ENCODE measurements at places on chromosomes 7 and 10.

GRCh38 chr7:155846936-155847335 is 34.7 kb upstream of the SHH start:
- DNase-seq, result no peak

DNA sequence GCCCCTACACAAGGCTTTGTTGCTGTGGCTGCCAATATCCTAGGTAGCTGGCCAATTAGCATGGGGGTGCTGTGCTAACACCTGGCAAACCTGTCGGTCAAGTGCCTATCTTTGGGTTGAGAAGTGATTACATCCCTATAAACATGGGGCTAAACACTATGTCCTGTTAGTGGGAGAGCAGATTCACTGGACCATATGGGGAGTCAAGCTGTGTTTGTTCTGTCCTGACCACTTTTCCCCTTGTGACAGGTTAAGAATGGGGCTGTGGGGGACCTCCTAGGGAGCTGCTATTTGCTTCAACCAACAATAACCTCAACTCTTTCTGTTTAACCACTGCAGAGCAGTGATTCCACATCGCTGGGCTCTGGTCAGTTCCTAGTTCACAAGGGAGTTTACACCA is 151.5 kb upstream of the AOAH start:
- DNase-seq, result no peak

- no peak for DNase-seq
Measured at GRCh38 chr10:101835362-101835761, 8.2 kb downstream of the KCNIP2 start.

- no peak for DNase-seq
Measured at GRCh38 chr10:25820472-25820871, 113.6 kb upstream of the MYO3A start.

DNA sequence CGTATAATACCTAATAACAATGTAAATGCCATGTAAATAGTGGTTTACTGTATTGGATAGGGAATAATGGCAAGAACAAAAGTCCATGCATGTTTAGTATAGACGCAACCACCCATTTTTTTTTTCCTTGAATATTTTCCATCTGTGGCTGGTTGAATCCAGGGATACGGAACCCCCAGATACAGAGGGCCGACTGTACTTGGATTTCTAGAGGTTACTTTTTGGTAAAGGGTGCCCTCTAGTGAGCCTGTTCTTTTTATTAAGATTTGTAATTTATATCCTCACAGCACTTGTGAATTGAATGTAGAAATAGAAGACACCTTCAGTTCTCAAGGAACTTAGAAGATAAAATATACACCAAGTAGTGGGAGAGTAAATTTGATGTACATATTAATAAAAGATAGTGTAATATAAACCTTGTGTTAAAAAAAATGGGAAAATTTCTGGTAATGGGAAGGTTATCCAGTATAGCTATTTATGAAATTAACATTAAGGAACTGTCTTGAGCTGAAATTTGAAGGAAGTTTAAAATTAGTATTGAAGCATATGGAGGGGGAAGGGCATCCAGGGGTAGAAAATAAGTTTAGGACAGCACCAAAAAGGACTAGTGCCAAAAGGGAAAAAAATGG is 32.0 kb downstream of the EXOC6 start:
- DNase-seq, result no peak

DNA sequence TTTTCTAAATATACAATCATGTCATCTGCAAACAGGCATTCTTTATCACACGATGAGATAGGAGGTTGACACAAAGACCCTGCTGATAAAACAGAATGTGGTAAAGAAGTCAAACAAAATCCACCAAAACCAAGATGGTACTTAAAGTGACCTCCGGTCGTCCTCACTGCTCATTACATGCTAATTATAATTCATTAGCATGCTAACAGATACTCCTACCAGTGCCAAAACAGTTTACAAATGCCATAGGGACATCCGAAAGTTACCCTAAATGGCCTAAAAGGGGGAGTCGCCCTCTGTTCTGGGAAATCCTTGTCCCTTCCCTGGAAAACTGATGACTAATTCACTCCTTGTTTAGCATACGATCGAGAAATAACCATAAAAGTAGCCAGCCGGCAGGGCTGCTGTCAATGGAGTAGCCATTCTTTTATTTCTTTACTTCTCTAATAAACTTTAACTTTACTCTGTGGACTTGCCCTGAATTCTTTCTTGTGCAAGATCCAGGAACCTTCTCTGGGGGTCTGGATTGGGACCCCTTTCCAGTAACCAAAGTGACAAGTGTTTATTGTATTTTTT is 126.6 kb downstream of the CCDC71L start:
- DNase-seq, result no peak

DNA sequence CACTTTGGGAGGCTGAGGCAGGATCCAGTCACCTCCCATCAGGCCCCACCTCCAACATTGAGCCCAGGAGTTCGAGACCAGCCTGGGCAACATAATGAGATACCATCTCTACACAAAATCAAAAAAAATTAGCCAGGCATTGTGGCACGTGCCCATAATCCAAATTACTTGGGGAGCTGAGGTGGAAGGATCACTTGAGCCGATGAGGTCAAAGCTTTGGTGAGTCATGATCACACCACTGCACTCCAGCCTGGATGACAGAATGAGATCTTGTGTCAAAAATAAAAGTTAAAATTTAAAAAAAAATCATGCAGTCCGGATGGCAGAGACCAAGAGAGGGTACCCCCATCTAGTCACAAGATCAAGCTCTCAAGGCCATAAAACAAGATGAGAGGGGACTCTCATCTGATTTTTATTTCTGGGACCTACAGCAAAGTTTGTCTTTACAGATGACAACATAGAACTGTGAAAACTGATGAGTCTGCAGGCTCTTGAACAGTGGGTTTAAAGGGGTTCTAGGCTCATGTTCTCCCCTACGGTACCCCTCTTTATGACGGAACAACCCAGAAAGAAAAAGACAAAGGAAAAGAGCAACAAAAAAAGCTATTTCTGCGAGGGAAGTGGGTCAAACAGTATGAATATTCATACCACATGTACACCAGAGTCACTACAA is 28.9 kb upstream of the CREB3L2 start:
- no peak for DNase-seq

- DNase-seq, result no peak
Measured at GRCh38 chr10:77840636-77841035, 85.9 kb downstream of the DLG5 start.

GRCh38 chr10:47404937-47405336 is 20.8 kb upstream of the ZNF488 start:
- no peak for DNase-seq

- DNase-seq, result no peak
Measured at GRCh38 chr10:87585565-87586514, 73.8 kb upstream of the PAPSS2 start.

- DNase-seq, result no peak
Measured at GRCh38 chr10:66834802-66835201, 91.0 kb upstream of the LRRTM3 start.

DNA sequence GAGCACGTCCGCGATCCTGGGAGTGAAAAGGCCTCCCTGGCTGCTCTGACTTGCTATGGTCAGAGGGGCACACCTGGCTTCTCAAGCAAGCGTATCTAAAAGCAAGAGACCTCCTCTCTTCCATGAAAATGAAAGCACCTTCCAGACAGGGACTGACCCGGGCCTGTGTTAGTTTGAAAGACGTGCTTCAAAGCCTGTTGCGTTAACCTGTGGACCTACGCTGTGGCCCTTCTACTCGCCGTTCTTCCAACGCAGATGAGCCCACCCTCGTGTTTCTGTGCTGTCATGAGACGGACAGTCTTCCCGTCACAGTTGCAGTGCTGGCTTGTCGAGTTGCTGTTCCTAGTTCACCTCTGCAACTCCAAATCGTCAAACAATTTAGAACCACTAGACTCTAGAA is 15.5 kb upstream of the GDI2 start:
- no peak for DNase-seq

DNA sequence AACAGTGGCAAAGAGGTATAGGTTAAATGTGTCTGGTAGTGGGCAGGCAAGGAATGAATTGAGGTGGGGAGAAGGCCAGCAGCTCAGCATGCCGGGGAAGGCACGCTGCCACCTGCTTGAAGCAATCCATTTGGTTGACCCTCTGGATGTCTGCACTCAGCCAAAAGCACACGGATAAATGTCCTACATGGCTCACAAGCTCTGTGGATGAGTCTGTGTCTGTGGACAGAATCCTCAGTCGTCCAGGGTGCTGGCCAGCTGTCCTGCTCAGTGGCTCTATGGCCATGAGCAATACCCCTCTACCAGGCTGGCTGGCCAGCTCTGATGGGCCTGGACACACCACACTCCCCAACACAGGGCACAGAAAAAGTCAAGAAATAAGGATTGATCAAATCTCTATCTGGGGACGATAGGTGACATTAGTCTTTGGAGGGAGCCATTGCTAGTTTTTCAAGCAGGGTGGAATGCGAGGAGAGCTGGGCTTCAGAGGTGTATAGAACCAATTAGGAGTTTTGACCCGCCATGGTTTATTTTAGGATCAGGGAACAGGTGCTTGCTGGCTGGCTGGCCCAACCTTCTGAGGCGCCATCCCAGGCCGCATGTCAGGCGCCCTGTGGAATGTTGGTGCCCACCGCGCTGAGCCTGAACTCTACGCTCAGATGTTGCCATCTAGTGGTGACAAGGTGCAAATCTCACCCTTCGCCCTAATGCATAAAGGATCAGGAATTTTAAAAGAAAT is 493.4 kb downstream of the TNS3 start:
- no peak for DNase-seq

GRCh38 chr7:74206589-74207120 is 3.2 kb upstream of the LAT2 start:
- peak; percentile 61 for DNase-seq

DNA sequence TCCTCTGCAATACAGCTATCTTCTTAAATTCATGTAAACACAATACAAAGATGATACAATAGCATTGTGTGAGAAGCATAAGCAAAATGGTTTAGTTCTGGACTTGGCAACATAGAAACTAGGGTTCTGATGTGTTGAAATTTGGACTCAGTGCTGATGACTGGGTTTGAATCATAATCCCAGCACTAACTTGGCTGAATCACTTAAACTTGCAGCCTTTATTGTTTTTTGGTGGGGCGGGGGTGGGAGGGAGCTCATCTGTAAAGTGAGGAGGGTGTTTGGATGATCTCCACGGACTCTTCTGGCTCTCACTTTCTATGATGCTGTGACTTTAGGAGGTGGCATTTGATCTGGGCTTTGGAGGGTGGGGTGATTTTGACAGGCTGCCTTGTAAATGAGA is 158.2 kb downstream of the WNT2 start:
- no peak for DNase-seq

DNA sequence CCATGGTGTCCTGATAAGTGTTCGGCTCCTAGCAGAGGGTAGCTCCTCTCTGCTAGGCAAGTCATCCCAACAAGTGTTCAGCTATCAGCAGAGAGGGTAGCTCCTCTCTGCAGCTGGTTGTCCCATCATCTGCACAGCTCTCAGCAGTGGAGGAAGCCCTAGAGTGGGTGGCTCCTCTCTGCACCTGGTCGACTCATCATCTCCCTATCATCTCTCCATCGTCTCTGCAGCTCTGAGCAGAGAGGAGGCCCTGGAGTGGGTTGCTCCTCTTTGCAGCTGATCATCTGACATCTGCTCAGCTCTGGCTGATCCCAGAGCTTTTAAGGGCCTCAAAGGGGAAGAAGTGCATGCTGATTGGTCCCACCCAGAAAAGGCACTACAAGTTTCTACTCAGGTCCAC is 199.9 kb upstream of the KMT2E start:
- no peak for DNase-seq

- no peak for DNase-seq
Measured at GRCh38 chr7:137345799-137346449, 2.4 kb upstream of the PTN start.

GRCh38 chr7:134886353-134887057 is 99.8 kb upstream of the AGBL3 start:
- DNase-seq, result no peak

- no peak for DNase-seq
Measured at GRCh38 chr7:7208520-7208919, 26.2 kb downstream of the C1GALT1 start.

DNA sequence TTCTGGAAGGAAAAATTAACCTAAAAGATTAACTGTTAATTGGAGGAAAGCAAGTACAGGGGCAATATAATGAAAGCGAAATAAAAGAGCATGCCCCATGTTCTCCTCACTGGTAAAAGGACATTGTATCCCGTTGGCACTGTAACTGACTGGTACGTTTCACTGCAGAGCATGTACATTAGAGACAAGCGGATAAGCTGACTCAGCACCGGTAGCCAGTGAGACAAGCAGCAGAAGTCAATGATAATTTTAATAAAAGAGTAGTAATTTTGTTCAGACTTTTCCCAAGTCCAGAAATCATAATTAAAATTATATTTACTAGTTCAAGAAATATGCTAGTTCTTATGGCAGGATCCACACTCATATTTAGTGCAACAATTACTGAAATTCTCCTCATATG is 161.5 kb upstream of the VWC2 start:
- no peak for DNase-seq

GRCh38 chr10:117553815-117554172 is 11.2 kb downstream of the EMX2 start:
- no peak for DNase-seq

- no peak for DNase-seq
Measured at GRCh38 chr10:9285690-9286089, 1231.2 kb downstream of the GATA3 start.

DNA sequence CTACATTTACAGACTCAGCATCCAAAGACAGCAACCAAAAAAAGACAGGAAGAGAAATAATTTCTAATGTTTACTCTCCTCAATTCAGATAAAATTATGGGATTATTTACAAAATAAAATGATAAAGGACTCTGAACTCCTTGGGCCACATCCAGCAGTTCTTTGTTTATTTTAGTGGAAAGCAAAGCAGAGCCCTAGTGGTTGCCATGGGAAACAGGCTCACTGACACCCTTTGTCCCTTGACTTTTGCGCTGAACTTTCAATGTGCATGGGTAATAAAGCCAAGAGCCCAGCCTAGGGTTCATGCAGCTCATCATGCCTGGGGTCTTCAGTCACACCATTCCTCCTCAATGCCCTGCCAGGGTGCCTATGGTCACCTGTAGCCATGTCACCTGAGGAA is 442.6 kb upstream of the IGFBP3 start:
- DNase-seq, result no peak

DNA sequence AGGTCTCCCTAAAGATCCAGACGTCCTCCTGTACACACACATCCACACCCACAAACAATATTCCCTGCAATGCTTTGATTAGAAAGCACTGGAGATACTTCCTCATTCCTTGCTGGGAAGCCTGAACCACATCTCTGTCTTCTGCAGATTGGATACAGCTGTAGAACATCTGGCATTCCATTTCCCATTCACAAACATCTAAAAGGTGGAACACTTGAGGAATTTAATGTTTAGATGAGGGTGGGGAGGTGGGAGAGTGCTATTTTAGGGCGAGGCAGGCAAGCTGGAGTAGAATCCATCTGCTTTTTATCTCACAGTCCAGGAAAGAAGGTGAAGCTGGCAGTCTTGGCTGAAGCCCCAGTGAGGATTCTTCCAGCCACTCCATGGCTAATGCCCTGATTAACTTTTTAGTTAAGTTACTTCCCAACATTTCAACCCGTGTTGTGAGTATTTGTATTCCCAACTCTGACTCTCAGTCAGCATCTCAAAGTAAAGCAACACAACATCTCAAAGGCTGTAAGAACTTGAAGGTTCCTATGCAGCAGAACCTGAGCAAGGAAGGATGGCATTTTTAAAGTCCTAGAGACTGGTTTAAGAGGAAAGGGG is 46.1 kb downstream of the CYTH3 start:
- no peak for DNase-seq

- DNase-seq, result no peak
Measured at GRCh38 chr10:78688901-78689583, 379.7 kb upstream of the ZMIZ1 start.
